ENCODE measurements at places on chromosomes 1 and 21.

DNA sequence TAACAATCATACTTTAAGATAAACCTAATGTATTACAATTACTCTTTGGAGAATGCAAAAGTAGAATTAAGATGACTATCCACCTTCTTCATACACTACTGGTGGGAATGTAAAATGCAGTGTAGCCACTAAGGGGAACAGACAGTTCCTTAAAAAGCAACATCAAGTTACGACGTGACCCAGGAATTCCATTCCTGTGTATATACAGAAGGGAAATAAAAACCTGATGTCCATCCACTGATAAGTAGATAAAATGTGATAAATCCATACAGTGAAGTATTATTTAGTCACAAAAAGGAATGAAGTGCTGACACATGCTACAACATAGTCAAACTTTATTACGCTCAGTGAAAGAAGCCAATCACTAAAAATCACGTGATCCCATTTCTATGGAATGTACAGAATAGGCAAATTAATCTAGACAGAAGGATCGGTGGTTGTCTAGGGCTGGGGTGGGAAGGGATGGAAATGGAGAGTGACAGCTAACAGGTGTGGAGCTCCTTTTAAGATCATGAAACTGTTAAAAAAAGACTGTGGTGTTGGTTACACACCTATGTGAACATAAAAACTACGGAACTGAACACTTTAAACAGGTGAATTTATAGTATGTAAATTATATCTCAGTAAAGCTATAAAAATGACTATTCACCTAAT lies 42.1 kb downstream of the NRIP1 start:
- no peak for DNase-seq

DNA sequence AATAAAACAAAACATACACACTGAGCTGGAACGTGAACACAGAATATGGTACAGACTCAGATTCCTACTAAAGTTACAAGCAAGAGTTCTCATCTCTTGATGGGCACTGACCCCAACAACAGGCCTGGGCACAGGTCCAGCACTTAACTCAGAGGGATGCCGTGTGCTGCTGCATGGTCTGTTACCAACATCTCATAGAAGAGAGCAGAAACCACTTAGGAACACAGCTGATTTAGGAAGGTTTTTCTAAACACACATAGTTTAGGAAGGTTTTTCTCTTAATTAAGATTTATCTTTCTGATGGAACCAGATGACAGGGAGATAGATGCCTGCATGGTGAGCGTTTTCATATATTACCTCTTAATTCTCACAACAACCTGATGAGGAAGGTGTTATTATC lies 1.5 kb downstream of the GCLM start:
- peak; percentile 18 for DNase-seq

- DNase-seq, result no peak
These were observed 44.1 kb downstream of the NGF start for GRCh38 chr1:115293899-115294298.

- DNase-seq, result no peak
These were observed 1.2 kb upstream of the C1orf210 start for GRCh38 chr1:43286533-43286932.

DNA sequence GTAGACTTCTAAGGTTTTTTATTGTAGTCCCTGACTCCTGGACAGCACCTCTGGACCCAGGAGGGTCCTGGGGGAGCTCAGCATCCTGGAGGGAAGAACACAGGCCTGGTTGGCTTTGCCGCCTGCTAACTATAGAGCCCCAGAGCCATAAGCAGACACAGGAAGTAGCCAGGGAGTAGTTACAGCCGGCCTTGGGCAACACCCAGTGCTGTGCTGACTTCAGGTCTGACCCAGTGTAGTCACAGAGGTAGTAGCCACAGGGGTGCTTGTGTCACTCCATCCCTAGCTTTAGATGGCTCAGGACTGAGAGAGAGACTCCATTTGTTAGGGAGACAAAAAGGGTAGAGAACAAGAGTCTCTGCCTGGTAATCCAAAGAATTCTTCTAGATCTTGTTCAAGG lies 21.9 kb downstream of the MCOLN2 start:
- DNase-seq, result no peak

- DNase-seq, result peak; percentile 80
These were observed 10.1 kb downstream of the ZNF644 start for GRCh38 chr1:91011726-91012125.

DNA sequence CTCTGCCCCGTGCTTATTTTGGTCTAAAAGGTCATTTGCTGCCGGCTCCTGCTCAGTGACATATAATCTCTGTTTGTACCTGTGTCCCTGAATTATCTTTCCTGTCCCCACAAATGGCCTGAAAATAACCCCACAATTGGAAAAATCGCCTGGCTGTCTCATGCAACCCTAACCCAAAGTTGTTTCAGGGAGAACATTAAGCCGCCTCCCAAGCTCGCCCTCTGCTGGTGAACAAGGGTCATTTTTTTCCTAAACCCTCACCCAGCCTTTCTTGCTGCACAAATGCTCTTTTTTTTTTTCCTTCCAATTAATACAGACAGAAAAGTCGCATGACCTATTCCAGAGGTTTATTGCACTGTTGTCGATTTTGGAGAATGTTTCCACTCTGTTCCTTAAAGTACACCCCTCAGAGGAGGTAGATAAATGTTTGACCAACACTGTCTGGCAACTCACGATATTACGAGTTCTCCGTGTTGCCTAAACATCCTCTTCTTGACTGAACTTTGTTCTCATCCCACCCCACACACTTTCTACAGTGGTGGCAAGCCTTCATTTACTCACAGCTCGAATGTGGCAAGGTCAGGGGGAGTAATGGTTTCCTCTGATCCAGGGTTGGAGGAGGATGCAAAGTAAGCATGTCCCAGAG lies 148.7 kb downstream of the ZZZ3 start:
- DNase-seq, result peak; percentile 12

- no peak for DNase-seq
These were observed 64.1 kb downstream of the ACTL8 start for GRCh38 chr1:17819129-17819802.

- DNase-seq, result no peak
These were observed 61.3 kb upstream of the MUTYH start for GRCh38 chr1:45401524-45401923.

GRCh38 chr21:18722193-18722592 lies 318.6 kb upstream of the TMPRSS15 start:
- DNase-seq, result no peak

DNA sequence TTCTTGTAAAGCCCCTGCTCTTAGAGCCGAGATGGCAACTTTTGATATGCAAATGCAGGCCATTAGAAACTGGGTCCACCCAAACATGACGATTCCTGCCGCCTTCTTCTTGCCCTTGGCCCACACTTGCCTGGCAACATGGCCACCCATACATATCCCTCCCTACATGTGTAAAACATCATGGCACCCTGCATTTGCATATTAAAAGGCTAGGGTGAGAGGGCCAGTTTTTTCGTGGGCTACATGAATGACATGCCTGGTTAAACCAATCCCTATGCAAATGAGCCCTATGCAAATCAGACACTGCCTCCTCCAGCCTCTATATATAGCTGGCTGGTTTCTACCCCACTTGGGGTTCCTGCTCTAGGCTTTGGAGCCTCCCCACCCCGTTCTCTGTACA lies 18.8 kb downstream of the PLA2G2A start:
- no peak for DNase-seq

DNA sequence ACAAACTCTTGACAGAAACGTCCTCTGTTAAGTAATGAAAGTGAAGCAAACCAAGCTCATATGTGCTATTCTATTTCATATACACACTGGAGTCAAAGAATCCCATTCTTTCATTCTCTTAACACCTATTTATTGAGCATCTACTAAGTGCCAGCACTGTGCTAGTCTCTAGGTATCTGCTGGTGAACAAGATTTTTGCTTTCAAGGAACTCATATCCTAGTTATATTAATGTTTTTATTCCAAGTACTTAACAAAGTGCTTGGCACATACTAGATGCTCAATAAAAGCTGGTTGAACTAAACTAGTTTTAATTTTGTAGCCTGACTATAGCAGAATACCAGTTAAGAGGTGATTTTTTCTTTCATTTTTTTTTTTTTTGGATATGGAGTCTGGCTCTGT lies 3.6 kb upstream of the RNF2 start:
- no peak for DNase-seq

- no peak for DNase-seq
These were observed 100.4 kb downstream of the APP start for GRCh38 chr21:26070121-26070520.

DNA sequence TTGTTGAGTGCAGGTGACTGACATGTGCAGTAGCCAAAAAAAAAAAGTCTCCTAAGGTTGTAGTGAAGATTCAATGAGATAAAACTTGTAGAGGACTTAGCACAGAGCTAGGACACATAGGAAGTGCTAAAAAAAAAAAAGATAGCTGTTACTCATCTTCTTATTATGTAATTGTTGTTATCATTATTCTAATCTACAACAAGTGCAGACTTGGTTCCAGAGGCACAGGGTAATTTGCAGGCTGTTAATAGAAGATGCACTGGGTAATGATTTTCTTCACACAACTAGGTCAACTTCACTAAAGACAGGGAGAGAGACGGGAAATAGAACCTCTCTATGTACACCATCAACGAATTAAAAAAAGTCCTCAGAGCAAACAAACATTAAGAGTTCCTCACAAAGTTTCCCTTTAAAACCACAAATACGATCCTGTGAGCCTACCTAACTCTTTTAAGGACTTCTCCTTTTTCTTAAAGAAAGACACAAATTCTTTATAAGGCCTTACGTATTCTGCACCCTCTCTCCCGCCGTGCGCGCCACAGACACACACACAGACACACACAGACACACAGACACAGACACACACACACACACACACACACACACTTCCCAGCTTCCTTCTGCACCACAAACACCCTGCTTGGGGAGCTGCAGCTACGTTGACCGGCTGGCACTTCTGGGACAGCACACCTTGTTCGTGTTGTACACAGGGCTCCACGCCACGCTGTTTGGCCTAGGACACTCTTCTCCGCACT lies 49.8 kb upstream of the GADD45A start:
- no peak for DNase-seq

GRCh38 chr21:41831866-41832595 lies 47.1 kb downstream of the PRDM15 start:
- no peak for DNase-seq

- DNase-seq, result no peak
These were observed 9.6 kb upstream of the TUFT1 start for GRCh38 chr1:151530461-151530860.

DNA sequence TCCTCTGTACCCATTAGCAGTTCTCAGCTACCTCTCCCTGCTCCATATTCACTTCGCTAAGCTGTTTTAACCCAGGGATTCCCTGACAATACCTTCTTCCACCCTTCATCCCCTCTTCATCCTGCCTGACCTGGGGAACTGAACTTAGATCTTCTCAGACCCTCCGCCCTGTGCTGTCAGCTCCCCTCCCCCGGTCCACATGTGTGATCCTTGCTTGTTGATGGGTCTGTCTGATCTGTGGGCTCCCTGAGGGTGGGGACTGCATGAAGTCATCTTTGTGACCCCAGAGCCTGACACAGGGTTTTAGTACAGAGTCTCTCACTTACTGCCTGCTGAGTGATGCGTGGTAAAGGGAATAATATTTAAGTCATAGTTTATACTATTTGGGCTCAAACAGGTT lies 11.8 kb downstream of the CHAF1B start:
- DNase-seq, result no peak

- no peak for DNase-seq
These were observed 7.6 kb upstream of the CD1A start for GRCh38 chr1:158246650-158247049.

- DNase-seq, result no peak
These were observed 56.7 kb downstream of the SRSF11 start for GRCh38 chr1:70277875-70278274.

- DNase-seq, result no peak
These were observed 60.5 kb downstream of the SLC66A1 start for GRCh38 chr1:19372602-19373001.

DNA sequence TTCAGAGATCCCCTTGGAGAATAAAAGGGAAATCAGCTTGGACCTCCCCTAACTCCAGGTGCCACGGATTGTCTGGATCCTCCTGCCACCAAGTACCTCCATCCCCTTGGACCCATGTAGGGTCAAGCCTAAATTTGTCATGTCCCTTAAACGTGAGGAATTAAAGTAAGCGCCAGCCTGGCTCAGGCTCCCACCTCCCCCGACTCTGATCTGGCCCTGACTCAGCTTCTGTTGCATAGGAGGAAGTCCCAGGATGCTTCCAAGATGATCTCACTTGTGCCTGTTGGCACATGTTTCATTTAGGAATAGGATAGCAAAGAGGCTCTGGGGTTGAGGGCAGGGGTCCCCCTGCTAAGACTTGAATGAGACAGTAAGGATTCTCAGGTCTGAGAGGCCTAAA lies 231.9 kb upstream of the JUN start:
- no peak for DNase-seq

- no peak for DNase-seq
These were observed 1.5 kb downstream of the HMCN1 start for GRCh38 chr1:185735701-185736064.

DNA sequence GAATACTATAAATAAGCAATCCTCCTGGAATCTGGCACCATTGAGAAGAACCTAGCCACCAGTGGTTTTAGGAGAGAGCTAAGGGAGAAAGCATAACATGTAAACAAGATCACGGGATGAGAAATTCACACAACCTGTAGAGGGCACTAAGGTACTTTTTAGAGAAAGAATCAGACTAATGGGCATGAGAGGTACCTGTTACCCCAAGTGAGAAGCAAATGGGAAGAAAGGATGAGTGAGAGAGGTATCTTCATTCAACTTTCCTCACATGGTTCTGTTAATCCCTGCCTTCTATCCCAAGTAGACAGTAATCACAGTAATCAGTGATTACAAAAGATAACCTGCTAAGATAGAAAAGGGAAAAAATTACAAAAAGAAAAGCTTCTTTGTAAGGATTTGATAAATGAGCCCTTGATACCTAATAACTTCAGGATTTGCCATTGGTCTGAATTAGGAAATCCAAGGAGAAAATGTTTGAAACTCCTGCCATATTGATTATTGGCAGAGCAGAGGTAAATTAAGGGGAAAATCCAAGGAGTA lies 251.1 kb upstream of the ADGRL2 start:
- DNase-seq, result peak; percentile 23

DNA sequence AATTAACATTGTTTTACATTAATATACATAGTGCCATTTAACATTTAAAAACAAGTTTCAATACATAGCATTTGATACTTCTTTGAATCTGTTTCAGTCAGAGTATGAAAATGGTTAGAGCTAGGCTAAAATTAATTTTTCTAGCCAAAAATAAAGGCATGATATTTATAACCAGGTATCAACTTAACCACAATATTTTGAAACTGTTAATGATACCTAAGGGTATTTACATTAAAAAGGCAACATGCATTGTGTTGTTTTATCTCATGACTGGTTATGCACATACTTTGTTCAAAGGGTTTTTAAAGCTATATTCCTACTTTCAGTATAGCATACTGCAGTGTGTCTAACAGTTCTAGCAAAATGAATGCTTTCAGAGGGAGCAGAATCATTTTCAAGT lies 130.0 kb downstream of the HS2ST1 start:
- no peak for DNase-seq

Data from NCI-H2029 treated with DMSO at 0.1 percent for 48 hours (cell line).